ENCODE measurements at places on chromosomes 11 and 22.
A peak's percentile ranks its signal among the peaks of the same experiment; 100 is the strongest.

GRCh38 chr11:3159296-3160190, 5.6 kb downstream of the OSBPL5 start:
- no peak for DNase-seq

DNA sequence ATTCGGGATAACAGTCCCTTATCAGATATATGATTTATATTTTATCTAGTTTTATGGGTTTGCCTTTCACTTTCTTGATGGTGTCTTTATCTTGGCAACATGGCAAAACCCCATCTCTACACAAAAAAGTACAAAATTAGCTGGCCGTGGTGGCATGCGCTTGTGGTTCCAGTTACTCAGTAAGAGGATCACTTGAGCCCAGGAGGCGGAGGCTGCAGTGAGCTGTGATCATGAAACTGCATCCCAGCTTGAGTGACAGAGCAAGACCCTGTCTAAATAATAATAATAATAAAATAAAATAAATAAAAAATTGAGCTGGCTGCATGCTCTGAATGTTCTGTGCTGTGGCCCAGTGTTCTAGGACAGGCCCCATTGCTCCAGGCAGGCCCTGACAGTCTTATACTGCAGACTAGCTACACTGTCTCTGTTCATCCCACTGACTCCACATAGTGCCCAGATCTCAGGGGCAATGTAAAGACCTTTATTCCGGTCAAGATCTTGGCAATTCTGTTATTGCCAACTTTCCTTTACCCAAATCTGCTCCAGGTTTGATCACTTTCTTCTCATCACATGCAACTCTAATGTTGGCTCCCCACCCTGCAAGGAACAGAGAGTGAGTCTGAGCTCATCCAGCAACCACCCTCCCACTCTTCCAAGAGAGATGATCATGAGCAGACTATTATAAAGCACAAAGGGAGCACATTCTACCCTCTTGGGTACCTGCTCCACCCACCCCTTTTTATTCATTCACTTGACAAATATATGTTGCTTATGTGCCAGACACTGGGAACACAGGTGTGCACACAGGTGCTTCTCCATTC, 8.8 kb downstream of the HSPA8 start:
- no peak for DNase-seq

- DNase-seq: no peak
Observed at GRCh38 chr11:35122308-35122707, 16.7 kb upstream of the CD44 start.

GRCh38 chr11:93131709-93132108, 66.1 kb downstream of the SLC36A4 start:
- peak; percentile 42 for DNase-seq

DNA sequence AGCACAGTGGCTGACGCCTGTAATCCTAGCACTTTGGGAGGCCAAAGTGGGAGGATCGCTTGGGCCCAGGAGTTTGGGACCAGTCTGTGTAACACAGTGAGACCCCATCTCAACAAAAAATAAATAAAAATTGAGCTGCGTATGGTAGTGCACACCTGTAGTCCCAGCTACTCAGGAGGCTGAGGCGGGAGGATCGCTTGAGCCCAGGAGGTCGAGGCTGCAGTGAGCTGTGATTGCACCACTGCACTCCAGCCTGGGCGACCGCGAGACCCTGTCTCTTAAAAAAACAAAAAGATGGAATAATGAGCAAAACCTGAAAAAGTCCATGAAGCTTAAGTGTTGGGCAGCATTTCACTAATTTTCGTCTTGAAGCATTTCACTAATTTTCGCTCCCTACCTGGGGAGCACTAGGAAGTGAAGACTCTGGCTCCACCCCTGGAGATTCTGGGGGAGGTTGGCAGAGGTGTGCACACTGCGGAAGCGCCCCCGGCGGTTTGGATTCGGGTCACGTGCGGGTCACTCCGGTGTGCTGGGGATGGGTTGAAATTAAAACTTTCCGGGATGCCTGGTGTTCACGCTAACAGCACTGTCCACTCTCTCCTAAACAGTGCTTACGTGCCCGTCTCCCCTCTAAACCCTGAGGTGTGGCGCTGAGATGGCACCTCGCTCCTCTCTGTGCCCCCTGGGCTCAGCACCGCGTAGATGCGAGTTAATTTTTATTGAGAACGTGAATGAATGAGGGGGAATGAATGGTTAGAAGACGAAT, 906 bp upstream of the NAA40 start:
- no peak for DNase-seq

- DNase-seq: no peak
Observed at GRCh38 chr11:65221026-65221425, 39.3 kb downstream of the CAPN1 start.
